ENCODE measurements at places on chromosomes 7 and 10. TPM values are rescaled to one million over a fixed set of nuclear protein-coding genes. Genes with fewer than 3 reads are reported as not detected.

Gene GPR141
- total RNA-seq: not detected

Gene CTTNBP2
- 2.9 TPM for total RNA-seq

Gene SFRP5
- total RNA-seq: 0.80 TPM

Gene HMX3
- total RNA-seq: not detected

Gene LRRC61
- 1.7 TPM for total RNA-seq

Gene PBLD
- 8.8 TPM for total RNA-seq

Gene ATOH7
- not detected for total RNA-seq

Gene PVRIG
- not detected for total RNA-seq

Gene GATAD1
- 32.9 TPM for total RNA-seq

Gene ASZ1
- not detected for total RNA-seq

Gene PITX3
- not detected for total RNA-seq

Gene MBL2
- not detected for total RNA-seq

Gene PON1
- total RNA-seq: not detected

Gene ACHE
- 1.4 TPM for total RNA-seq

Gene PKD2L1
- not detected for total RNA-seq

Gene FAM20C
- total RNA-seq: 35.0 TPM

Gene OR9A4
- total RNA-seq: not detected

Gene PIK3CG
- not detected for total RNA-seq

Gene PIP4K2A
- 44.1 TPM for total RNA-seq

Gene ACBD7
- 0.51 TPM for total RNA-seq

Gene GCK
- 0.44 TPM for total RNA-seq

Gene VENTX
- not detected for total RNA-seq

Gene CYP3A5
- total RNA-seq: not detected

Gene UFSP1
- total RNA-seq: 5.0 TPM

Gene EN2
- total RNA-seq: 0.15 TPM

Gene MYL10
- total RNA-seq: 5.1 TPM

Gene TRPV6
- not detected for total RNA-seq

Gene MGMT
- total RNA-seq: 13.9 TPM

Gene NRP1
- total RNA-seq: 111 TPM

Gene OR2A5
- total RNA-seq: not detected

Gene LEP
- not detected for total RNA-seq

Gene ENTPD7
- total RNA-seq: 32.3 TPM

Gene MSMB
- total RNA-seq: not detected

Gene EEPD1
- 4.8 TPM for total RNA-seq

Gene VWA2
- not detected for total RNA-seq

Gene VWDE
- not detected for total RNA-seq

Gene TUBAL3
- total RNA-seq: not detected

Gene ANKRD30A
- total RNA-seq: not detected

Measured in chondrocyte (in vitro differentiated cells).